ENCODE measurements at places on chromosomes 3 and 15. TPM values are rescaled to one million over a fixed set of nuclear protein-coding genes. Genes with fewer than 3 reads are reported as not detected.

- H3K27me3 ChIP-seq, result no peaks in the 10 kb centered on the region
- DNase-seq, result no peak
- no peaks in the 10 kb centered on the region for H3K4me1 ChIP-seq
- H3K36me3 ChIP-seq, result no peaks in the 10 kb centered on the region
Observed at GRCh38 chr3:41405466-41405865, 206.2 kb downstream of the CTNNB1 start.

GRCh38 chr3:128382221-128382807 is 84.4 kb downstream of the DNAJB8 start:
- H3K27me3 ChIP-seq, result no peaks in the 10 kb centered on the region
- no peak overlapping the region for H3K4me3 ChIP-seq
- DNase-seq, result no peak

The NDN gene
- total RNA-seq, result 41.2 TPM

The COL6A5 gene
- not detected for total RNA-seq
